ENCODE measurements at places on chromosomes 7 and 10. TPM values are rescaled to one million over a fixed set of nuclear protein-coding genes. Genes with fewer than 3 reads are reported as not detected.

- no peak for DNase-seq
These were observed 152.6 kb upstream of the FZD8 start for GRCh38 chr10:35794703-35795102.

DNA sequence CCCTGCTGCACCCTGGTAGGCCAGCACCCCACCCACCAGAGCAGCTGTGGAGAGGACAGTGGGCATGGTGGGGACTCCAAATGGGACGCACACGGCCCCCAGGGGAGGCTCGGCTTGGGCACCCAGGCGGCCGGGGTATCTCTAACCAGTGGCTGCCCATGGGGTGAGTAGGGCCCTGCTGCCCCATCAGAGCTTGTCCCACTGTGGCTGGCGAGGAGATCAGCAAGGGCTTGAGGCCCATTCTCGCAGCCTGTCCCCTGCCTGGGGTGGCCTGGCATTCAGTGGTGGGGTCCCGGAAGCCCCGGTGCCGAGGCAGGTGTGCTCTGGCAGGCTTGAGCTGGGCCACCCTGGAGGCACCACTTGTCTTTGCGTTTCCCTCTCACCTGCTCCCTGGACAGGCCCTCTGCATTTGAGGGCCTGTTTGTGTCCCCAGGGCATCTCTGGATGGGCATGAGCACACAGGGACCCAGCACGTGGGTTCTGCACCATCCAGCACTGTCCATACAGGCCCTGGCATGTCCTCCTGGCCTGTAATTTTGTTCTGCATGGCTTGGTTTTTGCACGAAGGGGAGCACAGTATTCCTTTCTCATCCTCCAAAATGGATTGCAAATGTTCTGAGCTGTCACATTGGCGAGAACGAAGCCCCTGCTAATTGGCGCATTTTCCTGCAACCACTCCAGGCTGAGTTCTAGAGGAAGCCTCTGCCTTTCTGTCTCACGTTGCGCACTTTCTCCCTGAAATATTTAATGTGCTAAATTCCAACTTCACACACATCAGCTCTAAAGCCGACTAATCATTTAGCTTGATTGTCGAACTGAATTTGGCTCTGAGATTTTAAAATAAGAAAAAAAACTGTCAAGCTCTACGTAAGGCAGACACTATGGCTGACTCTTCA, 27.2 kb downstream of the PWWP2B start:
- no peak for DNase-seq

GRCh38 chr10:31343551-31343950, 24.5 kb downstream of the ZEB1 start:
- DNase-seq = no peak

DNA sequence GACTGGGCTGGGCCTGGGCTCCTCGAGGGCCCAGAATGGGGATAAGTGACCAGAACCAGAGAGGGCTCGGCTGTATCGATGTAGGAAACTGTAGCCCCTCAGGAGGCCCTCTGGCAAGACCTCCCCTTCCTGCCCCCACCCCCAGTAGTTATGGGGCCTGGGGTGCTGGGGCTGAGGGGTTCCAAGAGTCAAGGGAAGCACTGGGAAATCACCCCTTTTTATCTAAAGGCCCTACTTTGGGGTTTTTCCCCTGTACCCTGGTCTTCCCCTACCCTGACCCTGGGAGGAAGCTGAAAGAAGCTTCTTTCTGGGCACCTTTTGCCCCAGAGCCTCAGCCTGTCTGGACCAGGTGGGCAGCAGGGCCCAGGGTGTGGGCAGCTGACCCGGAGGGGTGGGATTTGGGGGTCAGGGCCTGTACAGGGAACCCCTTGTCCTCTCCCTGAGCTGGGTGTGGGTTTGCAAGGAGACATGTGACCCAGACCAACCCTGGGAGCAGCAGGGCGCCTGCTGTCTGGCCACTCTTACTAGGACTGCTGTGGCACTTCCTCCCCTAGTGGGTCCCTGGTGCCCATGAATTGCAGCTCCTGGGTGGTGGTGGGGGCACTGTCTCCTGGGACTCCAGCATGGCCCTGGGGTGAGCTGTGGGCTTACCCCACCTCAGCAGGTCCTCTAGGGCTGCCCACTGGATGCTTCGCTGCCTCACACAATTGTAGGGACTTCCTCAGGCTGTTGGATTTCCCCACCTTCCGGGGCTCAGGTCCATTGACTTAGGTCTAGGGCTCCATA, 1.5 kb downstream of the IRF5 start:
- DNase-seq = peak; percentile 51

- DNase-seq = no peak
These were observed 97.9 kb upstream of the PALS2 start for GRCh38 chr7:24475166-24475961.

DNA sequence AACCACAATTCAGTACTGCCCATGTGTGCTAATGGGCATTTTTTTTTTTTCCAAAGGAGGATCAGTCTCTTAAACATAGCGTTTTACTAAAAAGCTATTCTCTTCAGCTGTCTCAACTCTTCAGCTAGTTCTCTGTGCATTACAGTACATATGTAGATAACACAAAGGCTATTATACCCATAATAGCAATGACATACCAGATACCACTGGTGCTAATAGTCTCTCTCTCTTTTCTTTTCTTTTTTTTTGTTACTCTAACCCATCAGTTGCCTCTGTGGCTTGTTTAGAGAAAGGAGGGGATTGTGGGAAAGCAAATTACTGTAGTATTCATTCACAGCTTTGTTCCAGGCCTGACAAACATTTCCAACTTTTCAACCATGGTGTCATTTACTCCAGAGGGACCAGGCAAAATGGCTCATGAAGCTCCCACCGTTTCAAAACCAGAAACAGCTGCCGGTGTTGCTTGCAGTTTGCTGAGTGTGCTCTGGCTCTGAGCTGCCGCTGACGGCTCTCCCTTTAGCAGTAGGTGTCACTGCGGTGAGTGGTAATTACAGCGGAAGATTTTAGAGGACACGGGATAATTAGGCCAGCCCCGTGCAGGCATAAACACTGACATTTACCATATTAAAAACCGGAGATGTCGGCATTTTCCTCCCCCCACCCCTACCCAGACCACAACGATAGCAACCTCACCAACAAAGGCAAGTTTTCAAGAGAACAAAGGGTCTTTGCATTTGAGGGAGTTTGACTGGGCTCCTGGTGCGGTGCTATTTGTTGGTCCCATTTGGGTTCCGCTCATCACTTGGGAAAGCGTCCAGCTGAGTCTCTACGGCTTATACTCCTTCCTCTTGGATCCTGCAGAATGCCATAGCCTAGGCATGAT, 1005.5 kb downstream of the KCNMA1 start:
- DNase-seq = no peak

DNA sequence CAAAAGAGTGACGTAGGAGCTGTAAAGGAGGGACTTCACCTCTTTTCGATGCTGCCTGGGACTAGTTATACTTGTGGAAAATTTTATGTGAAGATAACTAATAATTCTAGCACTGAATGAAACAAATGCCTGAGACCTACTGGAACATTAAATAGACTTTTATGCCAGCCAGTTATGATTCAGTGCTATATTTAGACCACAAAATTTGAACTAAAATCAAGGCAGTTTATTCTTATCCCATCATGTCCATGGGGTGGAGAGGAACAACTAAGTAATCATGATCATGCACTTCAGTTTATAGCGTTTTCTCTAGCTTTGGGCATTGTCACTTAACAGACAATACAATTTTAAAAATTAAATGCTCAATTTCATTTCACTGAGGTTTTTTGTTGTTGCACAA, 76.7 kb downstream of the ZEB1 start:
- DNase-seq = no peak

- DNase-seq = no peak
These were observed 723 bp downstream of the PNLIPRP2 start for GRCh38 chr10:116621476-116621875.

GRCh38 chr7:133883591-133883990, 243.5 kb upstream of the LRGUK start:
- DNase-seq = no peak

DNA sequence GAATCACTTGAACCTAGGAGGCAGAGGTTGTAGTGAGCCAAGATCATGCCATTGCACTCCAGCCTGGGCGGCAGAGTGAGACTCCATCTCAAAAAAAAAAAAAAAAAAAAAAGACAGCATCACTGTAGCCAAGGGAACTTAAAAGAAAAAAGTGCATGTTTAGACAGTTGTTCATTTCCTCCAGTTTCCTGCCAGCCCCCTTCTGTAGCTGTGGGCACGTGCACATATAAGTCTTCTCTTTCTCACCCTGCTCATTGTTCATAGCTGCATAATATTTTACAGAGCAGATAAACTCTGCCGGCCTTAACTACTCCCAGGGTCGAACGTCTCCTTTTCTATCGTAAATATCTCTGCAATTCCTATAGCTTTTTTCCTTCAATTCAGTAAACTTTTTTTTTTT, 132.6 kb downstream of the LHPP start:
- no peak for DNase-seq

DNA sequence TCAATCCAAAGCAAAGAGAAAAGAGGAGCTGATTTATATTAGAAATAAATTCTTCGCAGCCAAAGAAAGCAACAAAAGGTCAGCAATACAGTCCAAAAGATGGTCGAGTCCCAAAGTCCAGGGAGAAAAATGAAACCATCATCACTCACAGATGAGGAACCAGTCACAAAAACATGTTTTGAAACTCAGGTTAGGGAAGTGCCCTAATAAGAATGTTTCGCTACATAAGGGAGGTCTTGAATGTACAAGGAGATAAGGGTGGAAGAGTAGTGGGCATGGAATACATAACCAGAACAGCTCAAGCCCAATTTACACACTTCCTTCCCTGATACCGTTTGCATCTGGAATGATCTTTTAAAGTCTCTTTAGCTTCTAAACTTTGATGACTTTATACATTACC, 53.6 kb downstream of the VPS41 start:
- peak; percentile 18 for DNase-seq

DNA sequence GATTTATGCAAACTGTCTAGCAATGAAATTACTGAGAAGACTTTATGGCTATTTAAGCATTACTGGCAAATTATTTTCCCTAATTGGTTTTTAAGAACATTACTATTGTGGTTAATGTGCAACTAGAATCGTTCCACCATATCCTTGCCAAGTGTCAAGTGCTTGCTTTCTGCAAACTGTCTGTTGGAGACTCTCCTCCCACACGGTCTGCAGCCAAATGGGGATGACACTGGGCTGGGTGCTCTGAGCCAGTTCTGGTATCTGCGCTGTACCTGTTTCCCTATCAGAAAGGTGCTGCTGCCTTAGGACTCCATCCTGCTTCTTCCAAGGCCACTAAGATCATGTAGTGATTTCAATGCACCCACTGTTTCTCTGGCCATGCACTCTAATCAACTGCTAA, 110.4 kb downstream of the RAMP3 start:
- DNase-seq = no peak

- DNase-seq = no peak
These were observed 30.5 kb upstream of the MCU start for GRCh38 chr10:72661431-72661830.

DNA sequence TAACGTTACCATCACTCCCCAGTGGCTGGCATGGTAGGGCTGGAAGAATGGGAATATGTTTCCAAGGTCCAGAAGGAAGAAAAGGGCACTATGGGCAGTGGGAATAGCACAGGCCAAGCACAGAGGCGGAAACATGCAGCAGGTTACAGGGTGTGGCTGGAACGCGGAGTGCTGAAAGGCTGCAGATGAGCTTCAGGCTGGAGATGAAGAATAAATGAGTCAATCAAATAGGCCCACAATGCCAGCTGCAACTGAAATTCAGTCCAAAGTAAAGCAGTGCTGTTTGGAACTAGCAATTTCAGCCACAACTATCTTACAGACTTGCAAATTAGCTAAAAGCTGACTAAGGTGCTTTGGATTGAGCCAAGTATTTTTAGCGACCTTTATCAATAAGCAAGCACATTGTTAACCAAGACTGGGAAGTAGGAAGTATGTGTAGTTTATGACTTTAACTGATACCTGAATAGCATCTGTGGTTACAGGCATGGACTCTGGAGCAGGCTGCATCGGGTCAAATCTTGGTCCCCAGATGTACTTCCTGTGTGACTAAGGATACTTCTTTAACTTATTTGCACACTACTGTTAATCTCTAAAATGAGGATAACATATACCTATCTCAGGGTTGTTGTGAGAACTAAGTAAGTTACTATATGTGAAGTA, 77.5 kb upstream of the CTTNBP2 start:
- no peak for DNase-seq

DNA sequence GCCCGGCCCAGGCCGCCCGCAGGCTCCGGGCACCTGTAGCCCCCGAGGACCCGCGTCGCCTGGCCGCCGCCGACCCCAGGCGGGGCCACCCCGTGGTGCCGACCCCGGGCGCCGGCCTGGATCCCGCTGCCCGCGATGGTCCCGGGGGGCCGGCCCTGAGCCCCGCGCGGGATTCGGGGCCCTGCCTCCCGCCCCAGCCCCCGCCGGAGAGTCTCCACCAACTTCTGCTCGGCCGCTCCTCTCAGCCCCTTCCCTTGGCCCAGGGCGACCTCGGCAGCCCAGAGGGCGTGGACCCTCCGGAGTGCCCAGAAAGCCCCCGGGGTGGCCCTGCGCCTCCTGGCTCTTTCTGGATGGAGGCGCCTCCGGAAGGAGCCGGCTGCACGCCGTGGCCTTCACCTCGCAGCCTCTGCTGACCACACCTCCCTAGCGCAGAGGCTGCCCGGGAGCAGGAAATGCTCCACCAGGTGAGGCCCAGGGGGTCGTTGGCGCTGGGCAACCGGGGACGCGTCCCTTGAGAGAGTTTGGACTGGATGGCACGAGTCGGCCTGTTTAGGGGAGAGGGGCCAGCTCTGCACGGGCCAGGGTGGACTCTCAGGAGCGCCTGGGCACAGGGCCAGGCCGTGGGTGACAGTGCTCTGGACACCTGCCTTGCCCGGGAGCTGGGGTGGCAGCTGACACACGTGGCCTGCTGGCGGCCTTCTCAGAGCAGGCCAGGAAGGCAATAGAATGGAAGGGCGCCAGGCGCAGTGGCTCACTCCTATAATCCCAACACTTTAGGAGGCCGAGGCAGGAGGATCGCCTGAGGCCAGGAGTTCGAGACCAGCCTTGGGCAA, 529 bp downstream of the ZNF853 start:
- DNase-seq = no peak

PCLO gene
- polyA plus RNA-seq = not detected

SAP25 gene
- polyA plus RNA-seq = 64.5 TPM

CDK14 gene
- polyA plus RNA-seq = 2.5 TPM

PLCE1 gene
- 0.02 TPM for polyA plus RNA-seq

HOGA1 gene
- not detected for polyA plus RNA-seq

WNT8B gene
- polyA plus RNA-seq = not detected

TRAPPC14 gene
- polyA plus RNA-seq = 1.6 TPM

TRIM74 gene
- not detected for polyA plus RNA-seq

INPP5F gene
- polyA plus RNA-seq = 6.9 TPM

GRID2IP gene
- not detected for polyA plus RNA-seq
